Mesendoderm (in vitro differentiated cells): ENCODE measurements at places on chromosomes 7 and 10.
A peak's percentile ranks its signal among the peaks of the same experiment; 100 is the strongest.

DNA sequence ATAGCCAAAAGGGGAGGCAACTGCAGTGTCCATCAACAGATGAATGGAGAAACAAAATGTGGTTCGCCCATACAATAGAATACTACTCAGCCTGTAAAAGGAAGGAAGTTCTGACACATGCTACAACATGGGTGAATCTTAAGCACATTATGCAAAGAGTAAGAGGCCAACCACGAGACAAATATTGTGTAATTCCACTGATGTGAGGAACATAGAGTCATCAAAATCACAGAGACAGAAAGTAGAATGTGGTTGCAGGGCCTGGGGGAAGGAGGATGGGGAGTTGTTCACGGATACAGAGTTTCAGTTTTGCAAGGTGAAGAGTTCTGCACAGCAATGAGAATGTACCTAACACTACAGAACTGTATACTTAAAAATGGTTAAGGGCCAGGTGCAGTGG, 13.7 kb upstream of the C10orf71 start:
- no peak overlapping the region for H3K4me3 ChIP-seq
- no peaks in the 10 kb centered on the region for H3K4me1 ChIP-seq
- DNase-seq = no peak
- H3K27ac ChIP-seq = no peak overlapping the region

- no peak for DNase-seq
- no peak overlapping the region for H3K4me3 ChIP-seq
- H3K27me3 ChIP-seq = no peaks in the 10 kb centered on the region
- H3K27ac ChIP-seq = no peak overlapping the region
- no peaks in the 10 kb centered on the region for H3K4me1 ChIP-seq
Observed at GRCh38 chr7:55086413-55087201, 67.8 kb downstream of the EGFR start.

- DNase-seq = no peak
- no peak overlapping the region for H3K27ac ChIP-seq
- no peaks in the 10 kb centered on the region for H3K36me3 ChIP-seq
- H3K27me3 ChIP-seq = no peaks in the 10 kb centered on the region
- H3K4me1 ChIP-seq = no peaks in the 10 kb centered on the region
Observed at GRCh38 chr10:38047666-38048065, 37.2 kb downstream of the ZNF33A start.

- H3K4me3 ChIP-seq = no peak overlapping the region
- no peak for DNase-seq
- H3K27ac ChIP-seq = no peak overlapping the region
- H3K36me3 ChIP-seq = no peaks in the 10 kb centered on the region
- H3K4me1 ChIP-seq = no peaks in the 10 kb centered on the region
Observed at GRCh38 chr10:51183783-51184182, 109.5 kb downstream of the PRKG1 start.

- no peaks in the 10 kb centered on the region for H3K27me3 ChIP-seq
- no peaks in the 10 kb centered on the region for H3K4me1 ChIP-seq
- no peaks in the 10 kb centered on the region for H3K36me3 ChIP-seq
- no peak overlapping the region for H3K4me3 ChIP-seq
Observed at GRCh38 chr7:38385682-38386081, 112.2 kb upstream of the TARP start.

DNA sequence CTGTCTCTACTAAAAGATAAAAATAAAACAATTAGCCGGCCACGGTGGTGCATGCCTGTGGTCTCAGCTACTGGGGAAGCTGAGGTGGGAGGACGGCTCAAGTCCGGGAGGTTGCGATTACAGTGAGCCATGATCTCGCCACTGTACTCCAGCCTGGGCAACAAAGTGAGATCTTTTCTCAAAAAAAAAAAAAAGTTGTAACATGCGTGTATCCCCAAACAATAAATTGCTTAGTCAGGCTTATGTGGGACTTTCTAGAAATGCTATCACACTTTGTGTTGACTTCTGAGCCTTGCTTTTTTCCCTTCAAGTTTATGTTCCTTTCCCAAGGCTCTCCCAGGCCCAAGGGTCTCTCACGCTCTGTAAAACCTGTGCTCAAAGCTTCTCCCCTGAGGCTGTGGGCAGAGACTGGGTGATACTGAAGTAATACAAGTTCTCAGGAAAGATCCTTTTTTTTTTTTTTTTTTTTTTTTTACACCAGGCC, 88.0 kb upstream of the TNS3 start:
- no peaks in the 10 kb centered on the region for H3K27me3 ChIP-seq
- no peak overlapping the region for H3K4me3 ChIP-seq
- H3K27ac ChIP-seq = no peak overlapping the region
- no peaks in the 10 kb centered on the region for H3K36me3 ChIP-seq
- DNase-seq = no peak

- H3K27me3 ChIP-seq = no peaks in the 10 kb centered on the region
- no peak overlapping the region for H3K27ac ChIP-seq
- no peaks in the 10 kb centered on the region for H3K36me3 ChIP-seq
- no peak overlapping the region for H3K4me3 ChIP-seq
Observed at GRCh38 chr7:51013861-51014511, 231.3 kb upstream of the GRB10 start.

- H3K4me1 ChIP-seq = no peaks in the 10 kb centered on the region
- no peak for DNase-seq
Observed at GRCh38 chr10:33524966-33525365, 190.5 kb upstream of the NRP1 start.

DNA sequence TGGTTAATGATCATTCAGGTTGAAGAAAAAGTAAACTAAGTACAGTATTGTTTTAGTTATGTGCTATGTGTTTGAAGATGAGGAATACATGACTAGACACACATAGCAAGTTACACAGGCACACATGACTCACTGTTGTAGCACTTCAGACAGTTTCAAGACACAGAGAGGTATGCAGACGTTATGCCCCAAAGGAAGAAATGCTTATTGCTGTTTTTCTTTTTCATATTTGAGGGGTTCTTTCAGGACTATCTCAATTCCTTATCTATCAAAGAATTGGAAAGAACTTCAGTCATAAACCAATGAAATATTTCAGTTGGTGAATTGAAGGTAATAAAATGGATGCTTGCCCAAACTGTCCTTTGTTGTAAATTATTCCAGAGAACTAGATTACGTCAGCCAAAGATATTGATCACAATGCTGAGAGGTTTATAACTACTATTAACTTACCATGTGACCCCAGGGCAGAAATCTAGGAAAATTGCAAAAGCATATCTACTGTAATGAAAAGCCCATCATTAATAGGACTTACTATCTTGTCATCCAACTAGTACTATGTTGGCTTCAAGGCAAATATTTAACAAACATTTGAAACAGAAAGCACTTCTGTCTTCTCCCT, 61.2 kb upstream of the CAPZA2 start:
- no peaks in the 10 kb centered on the region for H3K27me3 ChIP-seq
- H3K36me3 ChIP-seq = no peaks in the 10 kb centered on the region
- DNase-seq = no peak
- no peak overlapping the region for H3K27ac ChIP-seq

DNA sequence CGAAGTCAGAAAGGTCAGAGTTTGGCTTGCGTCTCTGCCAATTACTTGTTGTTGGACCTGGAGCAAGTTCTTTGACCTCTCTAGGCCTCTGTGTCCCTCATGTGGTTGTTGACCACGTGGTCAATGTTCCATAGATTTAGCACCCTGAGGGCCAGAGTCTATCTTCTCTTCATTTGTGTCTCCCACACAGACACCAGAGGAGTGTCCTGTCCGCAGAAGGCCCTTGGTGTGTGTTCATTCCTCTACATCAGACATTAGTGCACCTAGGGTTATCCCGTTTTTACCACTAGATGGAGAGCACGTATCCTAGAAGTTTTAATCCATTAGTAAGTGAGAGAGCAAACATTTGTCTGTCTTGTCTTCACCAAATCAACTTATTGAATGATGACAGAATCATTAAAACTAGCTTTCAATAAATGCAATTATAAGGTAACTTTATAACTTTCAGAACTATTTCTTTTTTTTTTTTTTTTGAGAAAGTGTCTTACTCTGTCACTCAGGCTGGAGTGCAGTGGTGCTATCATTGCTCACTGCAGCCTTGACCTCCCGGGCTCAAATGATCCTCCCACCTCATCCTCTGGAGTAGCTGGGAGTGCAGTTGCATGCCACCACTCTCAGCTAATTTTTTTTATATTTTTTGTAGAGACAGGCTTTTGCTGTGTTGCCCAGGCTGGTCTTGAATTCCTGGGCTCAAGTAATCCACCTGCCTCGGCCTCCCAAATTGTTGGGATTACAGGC, 122.5 kb upstream of the ANKRD1 start:
- DNase-seq = peak; percentile 53
- no peaks in the 10 kb centered on the region for H3K4me1 ChIP-seq
- H3K4me3 ChIP-seq = no peak overlapping the region
- no peaks in the 10 kb centered on the region for H3K36me3 ChIP-seq
- H3K27me3 ChIP-seq = no peaks in the 10 kb centered on the region

DNA sequence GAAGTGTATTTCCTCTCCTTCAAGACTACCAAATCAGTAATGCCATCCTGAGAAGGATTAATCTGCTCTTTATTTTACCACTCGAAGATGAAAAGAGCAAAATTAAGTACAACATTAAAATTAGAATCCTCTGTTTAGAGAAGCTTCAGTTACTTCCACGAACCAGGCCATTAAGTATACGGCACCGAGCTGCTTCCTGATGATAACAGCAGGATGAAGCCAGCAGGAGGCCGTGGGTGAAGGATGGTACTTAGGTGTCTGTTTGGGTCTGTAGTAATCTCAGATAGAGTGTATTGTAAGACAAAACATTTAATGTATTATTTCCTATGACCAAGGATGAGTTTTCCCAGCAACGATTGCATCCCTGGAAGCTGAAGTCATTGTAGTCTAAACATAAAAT, 362.8 kb downstream of the SFMBT2 start:
- no peaks in the 10 kb centered on the region for H3K4me1 ChIP-seq
- H3K4me3 ChIP-seq = no peak overlapping the region
- DNase-seq = no peak
- H3K27me3 ChIP-seq = no peaks in the 10 kb centered on the region
- no peaks in the 10 kb centered on the region for H3K36me3 ChIP-seq

GRCh38 chr7:30800785-30801252, 29.6 kb downstream of the MINDY4 start:
- no peak overlapping the region for H3K4me3 ChIP-seq
- H3K36me3 ChIP-seq = no peaks in the 10 kb centered on the region
- no peaks in the 10 kb centered on the region for H3K27me3 ChIP-seq
- H3K4me1 ChIP-seq = no peaks in the 10 kb centered on the region

DNA sequence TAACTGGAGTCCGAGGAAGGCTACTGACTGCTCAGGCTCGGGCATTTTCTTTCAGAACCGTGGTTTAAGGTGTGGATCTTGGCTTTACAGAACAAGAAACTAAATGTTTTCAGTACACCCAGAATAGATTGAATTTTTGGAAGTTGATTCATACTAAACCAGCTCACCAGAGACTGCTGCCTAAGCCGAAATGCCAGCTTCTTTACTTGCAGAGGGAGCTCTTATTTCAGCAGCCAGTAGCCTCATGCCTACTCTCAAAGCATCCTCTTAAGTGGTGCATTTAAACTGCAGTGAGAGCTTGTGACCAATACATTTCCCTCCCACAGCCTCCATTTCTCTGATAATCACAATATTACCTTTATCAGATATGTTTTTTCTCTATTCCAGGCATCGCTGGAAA, 615.1 kb downstream of the SUGCT start:
- no peak overlapping the region for H3K27ac ChIP-seq
- no peak overlapping the region for H3K4me3 ChIP-seq
- no peaks in the 10 kb centered on the region for H3K36me3 ChIP-seq

DNA sequence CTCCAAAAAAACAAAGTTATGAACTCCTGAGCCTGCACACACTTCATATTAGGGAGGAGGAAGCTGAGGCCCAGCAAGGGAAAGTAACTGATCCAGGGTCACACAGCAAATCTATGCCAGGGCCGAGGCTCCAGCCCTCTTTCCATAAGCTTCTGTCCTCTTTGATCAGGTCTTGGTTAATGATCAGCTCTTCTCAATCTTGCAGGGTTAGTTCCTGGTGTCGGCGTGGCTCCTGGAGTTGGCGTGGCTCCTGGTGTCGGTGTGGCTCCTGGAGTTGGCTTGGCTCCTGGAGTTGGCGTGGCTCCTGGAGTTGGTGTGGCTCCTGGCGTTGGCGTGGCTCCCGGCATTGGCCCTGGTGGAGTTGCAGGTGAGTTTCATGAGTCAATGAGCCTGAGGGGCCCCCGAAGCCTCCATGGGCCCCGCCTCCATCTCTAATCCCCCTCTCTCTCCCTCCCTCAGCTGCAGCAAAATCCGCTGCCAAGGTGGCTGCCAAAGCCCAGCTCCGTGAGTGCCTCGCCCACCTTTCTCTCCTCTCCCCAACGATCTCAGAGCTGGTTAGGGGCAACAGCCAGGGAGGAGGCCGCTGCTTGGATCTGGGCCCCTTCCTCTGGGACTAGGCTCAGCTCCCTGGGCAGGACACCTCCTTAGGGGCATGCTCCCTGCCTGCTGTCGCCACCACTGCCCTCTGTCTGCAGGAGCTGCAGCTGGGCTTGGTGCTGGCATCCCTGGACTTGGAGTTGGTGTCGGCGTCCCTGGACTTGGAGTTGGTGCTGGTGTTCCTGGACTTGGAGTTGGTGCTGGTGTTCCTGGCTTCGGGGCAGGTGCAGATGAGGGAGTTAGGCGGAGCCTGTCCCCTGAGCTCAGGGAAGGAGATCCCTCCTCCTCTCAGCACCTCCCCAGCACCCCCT, 23.7 kb upstream of the LIMK1 start:
- no peak overlapping the region for H3K4me3 ChIP-seq
- no peaks in the 10 kb centered on the region for H3K27me3 ChIP-seq
- no peak for DNase-seq

GRCh38 chr10:73576178-73576889, 14.8 kb downstream of the USP54 start:
- DNase-seq = no peak
- H3K4me3 ChIP-seq = no peak overlapping the region
- no peaks in the 10 kb centered on the region for H3K27me3 ChIP-seq
- H3K27ac ChIP-seq = no peak overlapping the region

- no peaks in the 10 kb centered on the region for H3K36me3 ChIP-seq
- no peaks in the 10 kb centered on the region for H3K27me3 ChIP-seq
- no peak overlapping the region for H3K27ac ChIP-seq
- no peak overlapping the region for H3K4me3 ChIP-seq
- no peaks in the 10 kb centered on the region for H3K4me1 ChIP-seq
Observed at GRCh38 chr10:84088626-84089025, 50.7 kb upstream of the GHITM start.

GRCh38 chr7:152527610-152528032, 91.8 kb upstream of the KMT2C start:
- peaks cover 1% of the 10 kb centered on the region for H3K4me1 ChIP-seq
- DNase-seq = no peak
- H3K36me3 ChIP-seq = no peaks in the 10 kb centered on the region
- H3K4me3 ChIP-seq = no peak overlapping the region
- no peaks in the 10 kb centered on the region for H3K27me3 ChIP-seq

DNA sequence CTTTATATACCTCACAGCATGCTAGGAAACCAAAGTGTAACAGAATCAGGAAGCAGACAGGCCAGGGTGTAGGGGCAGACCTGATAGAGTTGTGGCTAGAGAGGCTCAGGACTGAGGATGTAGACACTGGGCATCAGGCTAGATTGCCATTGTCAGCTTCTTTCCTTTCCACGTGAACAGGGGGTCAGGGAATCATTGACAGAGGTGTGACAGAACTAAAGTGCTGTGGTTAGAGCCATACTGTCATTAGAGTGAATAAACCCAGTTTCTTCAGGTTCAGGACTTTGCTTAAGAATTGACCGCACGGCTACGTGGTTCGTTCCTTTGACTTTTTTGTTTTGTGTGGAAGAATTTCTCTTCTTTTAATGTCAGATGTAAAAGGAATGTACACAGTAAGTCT, 90.7 kb downstream of the CALD1 start:
- no peak overlapping the region for H3K27ac ChIP-seq
- no peak for DNase-seq
- H3K4me3 ChIP-seq = no peak overlapping the region
- no peaks in the 10 kb centered on the region for H3K36me3 ChIP-seq

GRCh38 chr10:126959431-126959830, 54.2 kb downstream of the DOCK1 start:
- H3K27me3 ChIP-seq = no peaks in the 10 kb centered on the region
- H3K36me3 ChIP-seq = no peaks in the 10 kb centered on the region
- H3K27ac ChIP-seq = no peak overlapping the region
- peak; percentile 60 for DNase-seq
- H3K4me3 ChIP-seq = no peak overlapping the region
